Iris pigment epithelial cell (primary cell): ENCODE measurements at places on chromosomes 1 and 21.
A peak's percentile ranks its signal among the peaks of the same experiment; 100 is the strongest.

GRCh38 chr1:14650951-14651350, 52.5 kb downstream of the KAZN start:
- no peak for DNase-seq

GRCh38 chr1:155078469-155079209, at the start of gene EFNA3:
Gene EFNA3, plus strand, starts transcription at chr1:155078837. Its CDS starts 105 bp downstream, at chr1:155078942.
- DNase-seq = peak; percentile 40

DNA sequence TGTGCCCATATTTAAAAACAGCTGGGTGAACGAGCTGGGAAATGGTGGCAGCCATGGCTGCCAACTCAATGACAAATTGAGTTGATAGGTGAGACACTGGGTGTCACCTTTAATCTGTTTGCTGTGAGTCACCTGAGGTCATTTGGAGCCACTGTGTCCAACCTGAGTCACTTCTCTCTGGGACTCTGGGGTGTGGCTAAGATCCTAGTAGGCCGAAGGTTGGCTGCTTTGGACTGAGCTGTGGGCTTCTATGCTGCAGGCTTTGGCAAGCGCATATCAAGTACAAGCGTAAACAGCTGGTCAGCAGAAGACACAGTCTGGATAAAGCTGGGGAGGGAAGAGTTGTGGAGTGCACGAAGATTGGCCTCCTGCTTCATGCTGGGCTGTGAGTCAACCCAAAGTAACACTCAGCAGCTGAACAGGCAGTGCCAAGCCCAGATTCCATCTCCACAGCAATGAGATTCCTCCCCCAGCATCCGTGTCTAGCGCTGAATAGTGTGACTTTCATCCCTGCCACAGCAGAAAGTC, 24.0 kb downstream of the TEX35 start:
- peak; percentile 99 for DNase-seq

DNA sequence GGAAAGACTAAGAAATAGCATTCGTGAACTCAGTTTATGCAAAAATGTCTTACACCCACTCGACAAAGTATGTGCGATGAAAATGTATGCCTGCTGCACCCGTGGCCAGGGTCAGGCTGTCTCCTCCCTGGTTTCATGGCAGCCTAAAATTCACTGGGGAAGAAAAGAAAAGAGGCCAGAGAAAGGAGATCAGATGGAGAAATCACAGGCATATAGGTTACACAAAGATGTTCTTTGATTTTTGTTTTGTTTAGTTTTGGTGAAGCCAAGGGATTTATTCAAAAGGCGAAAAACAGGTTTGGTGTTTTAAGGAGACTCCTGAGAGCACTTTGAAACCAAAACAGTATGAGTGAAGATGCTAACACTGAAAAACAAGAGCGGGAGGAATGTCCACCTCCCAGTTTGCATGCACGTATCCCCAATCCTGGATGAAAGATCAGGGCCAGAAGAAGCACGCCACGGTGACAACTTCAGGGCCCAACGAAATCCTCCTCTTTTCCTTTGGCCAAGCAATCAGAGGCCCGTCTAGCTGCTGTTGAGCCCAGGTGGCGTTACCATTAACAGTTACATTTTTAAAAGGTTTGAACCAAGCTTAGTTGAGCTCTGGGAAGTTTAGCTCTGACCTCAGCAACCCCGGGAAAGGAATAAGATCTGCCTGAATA, 992 bp upstream of the SSX2IP start:
- DNase-seq = no peak

DNA sequence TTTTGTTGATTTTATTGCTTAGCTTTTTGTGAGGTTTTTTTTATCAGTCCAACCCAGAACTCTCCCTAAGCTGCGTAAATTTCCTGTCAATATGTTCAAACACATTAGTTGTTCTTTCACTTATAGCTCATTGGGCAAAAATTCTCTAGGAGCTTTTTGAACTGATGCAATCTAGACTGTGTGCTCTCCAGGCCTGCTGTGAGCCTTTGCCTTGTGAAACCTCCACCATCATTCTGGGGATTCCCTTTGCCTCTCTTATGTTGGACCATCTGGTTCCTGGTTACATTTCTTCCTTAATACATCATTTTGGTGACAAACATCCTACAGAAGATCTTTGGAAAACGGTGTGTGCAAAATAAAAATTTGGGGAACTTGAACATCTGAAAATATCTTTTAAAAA, 247.2 kb downstream of the LRRC7 start:
- DNase-seq = peak; percentile 57

DNA sequence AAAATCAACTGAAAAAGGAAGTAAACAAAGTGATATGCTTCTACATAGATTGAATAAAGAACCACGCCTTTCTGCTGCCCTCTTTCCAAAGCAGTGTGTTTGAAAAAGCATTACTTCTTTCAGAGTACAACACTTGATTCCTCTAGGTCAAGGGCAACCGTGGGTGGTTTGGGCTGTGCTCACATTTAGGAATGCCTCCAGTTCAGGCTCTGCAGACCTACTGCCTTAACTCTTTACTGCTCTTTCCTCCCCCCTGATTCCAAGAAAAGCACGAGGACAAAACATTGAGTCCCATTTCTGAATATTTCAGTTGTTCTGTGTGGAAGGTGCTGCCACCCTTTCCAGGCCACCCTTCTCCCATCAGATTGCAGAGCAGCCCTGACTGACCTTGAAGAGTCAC, 45.2 kb downstream of the ADAMTS1 start:
- DNase-seq = peak; percentile 50

DNA sequence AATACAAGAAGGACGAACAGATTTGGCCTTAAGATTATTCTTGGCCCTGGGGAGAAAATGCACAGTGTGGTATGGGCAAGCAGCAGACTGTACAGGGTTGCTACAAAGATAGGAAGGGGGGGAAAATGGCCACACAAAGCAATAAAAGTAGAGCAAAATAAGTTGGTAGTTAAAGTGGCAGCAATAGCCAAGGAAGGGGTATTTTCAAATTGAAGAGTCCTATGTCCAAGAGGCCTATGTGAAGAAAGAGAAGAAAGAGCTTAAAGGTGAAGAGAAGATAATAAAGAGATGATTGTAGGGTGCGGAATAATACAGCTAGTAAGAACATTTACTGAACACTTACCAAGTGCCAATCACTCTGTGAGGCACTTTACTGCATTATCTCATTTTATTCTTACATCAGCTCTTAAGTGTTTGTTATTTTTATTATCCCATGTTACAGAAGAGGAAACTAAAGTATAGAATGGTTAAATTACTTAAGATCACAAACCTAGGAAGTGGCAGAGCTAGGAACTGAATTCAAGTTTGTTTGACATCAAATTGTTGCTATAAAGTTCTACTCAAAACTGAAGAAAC, 88.1 kb upstream of the TTC39A start:
- DNase-seq = no peak

- DNase-seq = no peak
These were observed 38.3 kb downstream of the GALNT2 start for GRCh38 chr1:230105245-230105753.

GRCh38 chr1:14049965-14050364, 350.0 kb downstream of the PRDM2 start:
- no peak for DNase-seq

GRCh38 chr1:160062230-160062532, 7.8 kb downstream of the KCNJ10 start:
- no peak for DNase-seq

- no peak for DNase-seq
These were observed 89.5 kb upstream of the RUNX3 start for GRCh38 chr1:25019337-25020172.

GRCh38 chr1:246416261-246416660, 90.8 kb downstream of the SMYD3 start:
- DNase-seq = no peak

GRCh38 chr1:179195376-179195775, 34.1 kb downstream of the ABL2 start:
- DNase-seq = no peak

DNA sequence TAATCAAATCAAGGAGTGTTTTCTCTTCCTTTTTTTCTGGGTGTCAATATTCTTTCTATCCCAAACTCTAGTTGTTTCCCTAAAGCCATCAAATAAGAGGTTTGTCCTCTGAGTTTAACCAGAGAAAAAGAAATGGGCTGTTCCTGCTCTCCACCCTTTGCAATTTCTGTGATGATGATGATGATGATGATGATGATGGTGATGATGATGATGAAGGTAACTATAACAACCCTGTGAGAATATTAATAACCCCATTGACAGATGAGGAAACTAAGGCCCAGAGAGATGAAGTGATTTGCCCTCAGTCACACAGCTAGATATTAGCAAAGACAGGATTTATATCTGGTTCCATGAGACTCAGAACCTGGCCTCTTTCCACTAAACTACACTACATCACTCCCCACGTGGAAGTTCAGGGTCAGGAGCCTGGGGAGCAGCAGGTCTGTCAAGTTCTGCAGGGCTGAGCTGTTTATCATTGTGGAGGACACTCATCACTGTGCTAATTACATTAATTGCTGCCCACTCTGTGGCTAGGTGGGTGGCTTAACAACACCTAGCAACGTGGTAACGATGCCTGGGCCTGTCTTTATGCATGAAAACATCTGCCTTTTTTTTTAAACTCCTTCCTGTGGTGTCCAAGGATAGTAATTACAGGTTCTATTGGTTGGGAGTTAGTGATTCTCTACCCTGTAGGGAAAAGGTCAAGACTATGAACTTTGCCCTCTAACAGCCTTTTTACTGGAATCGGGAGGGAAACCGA, 19.0 kb upstream of the JUN start:
- no peak for DNase-seq

- no peak for DNase-seq
These were observed 4.2 kb downstream of the CSTB start for GRCh38 chr21:43771698-43772424.

DNA sequence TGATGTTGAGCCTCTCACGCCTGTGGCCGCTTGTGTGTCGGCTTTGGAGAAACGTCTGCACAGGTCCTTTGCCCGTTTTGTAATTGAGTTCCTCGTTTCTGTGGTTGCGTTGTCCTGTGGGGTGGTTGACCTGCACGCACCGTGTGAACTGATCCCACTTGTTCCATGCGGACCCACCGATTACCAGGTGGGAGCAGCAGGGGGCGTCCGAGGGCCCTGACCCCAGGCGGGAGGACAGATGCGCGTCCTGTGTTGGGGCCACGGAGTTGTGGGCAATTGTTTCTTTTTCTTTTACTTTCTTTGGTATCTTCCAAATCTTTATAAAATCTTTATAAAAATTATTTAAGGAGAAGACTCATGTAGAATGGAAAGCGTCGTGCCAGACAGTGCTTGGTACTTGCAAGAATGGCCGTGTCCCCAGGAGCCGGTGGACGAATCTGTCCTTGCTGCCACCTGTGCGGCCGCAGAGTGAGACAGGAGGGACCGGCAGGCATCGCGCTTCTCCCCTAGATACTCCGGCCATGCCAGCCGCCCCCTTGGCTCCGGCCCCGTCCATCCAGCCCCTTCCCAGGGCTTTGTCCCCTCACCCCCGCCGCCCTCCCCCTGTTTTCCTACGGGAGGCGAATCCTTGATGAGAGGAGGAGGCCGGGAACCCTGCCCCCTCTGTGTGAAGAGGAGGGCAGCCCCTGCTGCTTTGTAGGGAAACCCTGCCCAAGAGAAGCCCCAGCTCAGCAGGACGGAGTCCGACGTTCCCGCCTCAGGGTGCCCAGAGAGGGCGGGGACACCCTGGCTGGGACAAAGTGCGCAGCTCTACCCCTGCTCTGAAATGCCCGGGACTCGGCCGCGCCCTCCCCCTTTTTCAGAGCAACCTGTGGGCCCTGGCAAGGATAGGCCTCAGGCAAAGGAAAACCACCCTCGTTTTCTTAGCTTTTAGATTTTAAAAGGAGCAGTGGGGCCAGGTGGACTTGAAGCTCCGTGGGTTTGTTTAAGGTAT, 41.7 kb downstream of the PRKCZ start:
- DNase-seq = no peak

DNA sequence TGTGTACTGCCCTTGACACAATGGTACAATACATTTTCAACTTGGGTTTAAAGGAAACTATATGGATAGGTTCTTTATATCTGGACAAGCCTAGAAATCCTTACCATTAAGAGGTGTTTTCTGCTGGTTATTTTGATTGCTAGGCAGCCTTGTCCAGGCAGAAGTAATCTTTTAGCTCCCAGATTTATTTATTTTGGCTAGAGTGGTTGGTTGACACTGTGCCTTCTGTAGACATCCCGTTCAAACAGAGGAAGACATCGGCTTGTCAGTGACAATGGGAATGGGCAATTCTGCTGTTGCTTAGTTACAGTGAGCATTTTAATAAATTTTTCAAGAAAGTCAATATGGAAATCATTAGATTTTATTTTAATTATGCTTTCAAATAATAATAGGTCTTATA, 138.8 kb downstream of the VPS13D start:
- no peak for DNase-seq

DNA sequence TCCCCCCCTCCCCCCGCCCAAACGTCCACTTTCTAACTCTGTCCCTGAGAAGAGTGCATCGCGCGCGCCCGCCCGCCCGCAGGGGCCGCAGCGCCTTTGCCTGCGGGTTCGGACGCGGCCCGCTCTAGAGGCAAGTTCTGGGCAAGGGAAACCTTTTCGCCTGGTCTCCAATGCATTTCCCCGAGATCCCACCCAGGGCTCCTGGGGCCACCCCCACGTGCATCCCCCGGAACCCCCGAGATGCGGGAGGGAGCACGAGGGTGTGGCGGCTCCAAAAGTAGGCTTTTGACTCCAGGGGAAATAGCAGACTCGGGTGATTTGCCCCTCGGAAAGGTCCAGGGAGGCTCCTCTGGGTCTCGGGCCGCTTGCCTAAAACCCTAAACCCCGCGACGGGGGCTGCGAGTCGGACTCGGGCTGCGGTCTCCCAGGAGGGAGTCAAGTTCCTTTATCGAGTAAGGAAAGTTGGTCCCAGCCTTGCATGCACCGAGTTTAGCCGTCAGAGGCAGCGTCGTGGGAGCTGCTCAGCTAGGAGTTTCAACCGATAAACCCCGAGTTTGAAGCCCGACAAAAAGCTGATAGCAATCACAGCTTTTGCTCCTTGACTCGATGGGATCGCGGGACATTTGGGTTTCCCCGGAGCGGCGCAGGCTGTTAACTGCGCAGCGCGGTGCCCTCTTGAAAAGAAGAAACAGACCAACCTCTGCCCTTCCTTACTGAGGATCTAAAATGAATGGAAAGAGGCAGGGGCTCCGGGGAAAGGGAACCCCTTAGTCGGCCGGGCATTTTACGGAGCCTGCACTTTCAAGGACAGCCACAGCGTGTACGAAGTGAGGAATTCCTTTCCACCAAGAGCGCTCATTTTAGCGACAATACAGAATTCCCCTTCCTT, 158.1 kb downstream of the RUNX1 start:
- DNase-seq = peak; percentile 68

DNA sequence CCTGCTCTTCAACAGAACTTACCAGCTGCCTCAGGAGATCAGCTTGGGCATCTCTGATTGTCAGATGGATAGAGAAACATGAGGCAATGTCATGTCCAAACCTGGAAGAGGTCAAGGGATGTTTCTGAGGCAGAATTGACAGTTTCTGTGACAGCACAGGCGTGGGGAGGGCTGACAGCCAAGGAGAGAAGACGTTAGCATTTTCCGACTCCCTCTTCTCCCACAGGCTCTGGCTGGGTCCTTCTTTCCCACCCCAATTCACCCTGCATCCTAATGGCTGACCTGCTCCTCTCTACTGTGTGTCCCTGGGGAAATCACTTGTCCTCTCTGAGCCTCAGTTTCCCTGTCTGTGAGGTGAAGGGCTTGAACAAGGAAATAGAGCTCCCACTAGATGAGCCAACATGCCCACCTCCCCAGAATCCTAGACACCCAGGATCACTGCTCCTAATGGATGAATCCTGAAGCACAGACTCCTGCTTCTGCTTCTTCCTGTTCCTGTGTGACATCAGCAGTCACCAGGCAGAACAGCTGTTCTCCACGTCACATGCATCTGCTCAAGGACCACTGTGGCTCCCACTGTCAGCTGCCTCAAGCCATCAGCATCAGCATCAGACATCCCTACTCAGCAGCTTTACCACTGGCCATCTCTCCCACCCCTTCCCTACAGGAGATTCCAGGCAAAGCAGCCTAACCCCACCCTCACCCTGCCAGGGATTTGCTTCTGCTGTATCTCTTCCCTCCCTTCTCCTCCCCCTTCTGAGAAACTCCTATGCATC, 408.0 kb downstream of the MATN1 start:
- peak; percentile 14 for DNase-seq
